Mesenteric fat pad (tissue), 1 donor: ENCODE measurements at places on chromosomes 2 and 18. TPM values are rescaled to one million over a fixed set of nuclear protein-coding genes. Genes with fewer than 3 reads are reported as not detected.

RND3 gene
- 225 TPM for total RNA-seq

NFATC1 gene
- 35.4 TPM for total RNA-seq

LOXHD1 gene
- 2.3 TPM for total RNA-seq

CD8B gene
- total RNA-seq: 0.67 TPM

COPS9 gene
- 118 TPM for total RNA-seq

PSMA8 gene
- total RNA-seq: not detected

ITGAV gene
- 137 TPM for total RNA-seq

RBKS gene
- total RNA-seq: 6.5 TPM

COL4A4 gene
- 0.45 TPM for total RNA-seq

SGPP2 gene
- not detected for total RNA-seq

PARD3B gene
- 29.4 TPM for total RNA-seq

RAPGEF4 gene
- 10.4 TPM for total RNA-seq

SMYD1 gene
- total RNA-seq: not detected

ADRA2B gene
- 1.2 TPM for total RNA-seq

MROH2A gene
- not detected for total RNA-seq

UGT1A5 gene
- not detected for total RNA-seq

LRP1B gene
- 0.22 TPM for total RNA-seq

GALR1 gene
- 0.03 TPM for total RNA-seq

TXNDC9 gene
- 25.1 TPM for total RNA-seq

LIMS3 gene
- 9.7 TPM for total RNA-seq

HOXD9 gene
- total RNA-seq: 6.1 TPM

HOXD11 gene
- total RNA-seq: 1.2 TPM

TMEM163 gene
- total RNA-seq: 1.9 TPM

UCN gene
- total RNA-seq: 1.0 TPM

C2orf72 gene
- not detected for total RNA-seq

SP140 gene
- total RNA-seq: 2.6 TPM

TRABD2A gene
- 6.3 TPM for total RNA-seq

CDH7 gene
- total RNA-seq: not detected

ACOXL gene
- total RNA-seq: not detected

TPO gene
- total RNA-seq: 17.5 TPM

VWC2L gene
- not detected for total RNA-seq

GREB1 gene
- 3.8 TPM for total RNA-seq

VWA3B gene
- not detected for total RNA-seq

AQP12A gene
- not detected for total RNA-seq

HMSD gene
- total RNA-seq: not detected

SLC5A7 gene
- total RNA-seq: not detected

LRATD1 gene
- 0.67 TPM for total RNA-seq

STEAP3 gene
- 15.2 TPM for total RNA-seq

DSG4 gene
- not detected for total RNA-seq

SATB2 gene
- total RNA-seq: 8.3 TPM

POMC gene
- total RNA-seq: 3.4 TPM

FLACC1 gene
- 2.8 TPM for total RNA-seq

SERPINB7 gene
- total RNA-seq: not detected

KIF5C gene
- 0.84 TPM for total RNA-seq

DSG1 gene
- not detected for total RNA-seq

B3GNT7 gene
- 3.9 TPM for total RNA-seq

NYAP2 gene
- total RNA-seq: not detected
